ENCODE measurements at places on chromosomes 3 and 15.

- no peak for DNase-seq
Measured at GRCh38 chr3:43870844-43871626, 180.3 kb downstream of the ABHD5 start.

DNA sequence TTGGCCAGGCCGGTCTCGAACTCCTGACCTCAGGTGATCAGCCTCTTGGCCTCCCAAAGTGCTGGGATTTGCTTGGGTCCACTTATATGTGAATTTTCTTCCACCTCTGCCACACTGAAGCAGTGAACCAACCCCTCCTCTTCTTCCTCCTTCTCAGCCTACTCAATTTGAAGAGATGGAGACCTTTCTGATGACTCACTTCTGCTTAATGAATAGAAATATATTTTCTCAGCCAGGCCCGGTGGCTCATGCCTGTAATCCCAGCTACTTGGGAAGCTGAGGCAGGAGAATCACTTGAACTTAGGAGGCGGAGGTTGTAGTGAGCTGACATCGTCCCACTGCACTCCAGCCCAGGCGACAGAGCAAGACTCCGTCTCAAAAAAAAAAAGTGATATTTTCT, 46.8 kb upstream of the GATM start:
- no peak for DNase-seq

- DNase-seq, result no peak
Measured at GRCh38 chr3:81465510-81466200, 295.8 kb downstream of the GBE1 start.

GRCh38 chr15:52493968-52494367, 34.7 kb downstream of the MYO5A start:
- no peak for DNase-seq

DNA sequence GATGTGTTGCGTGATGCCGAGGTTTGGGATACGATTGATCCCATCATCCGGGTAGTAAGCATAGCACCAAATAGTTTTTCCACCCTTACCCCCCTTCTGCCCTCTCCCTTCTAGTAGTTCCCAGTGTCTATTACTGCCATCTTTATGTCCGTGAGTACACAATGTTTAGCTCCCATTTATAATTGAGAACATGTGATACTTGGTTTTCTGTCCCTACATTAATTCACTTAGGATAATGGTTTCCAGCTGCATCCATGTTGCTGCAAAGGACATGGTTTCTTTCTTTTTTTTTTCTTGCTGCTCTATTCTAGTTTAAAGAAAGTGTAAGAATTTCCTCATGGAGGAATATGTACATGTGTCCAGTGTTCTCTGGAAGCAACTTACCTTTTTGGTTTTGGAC, 51.8 kb downstream of the NSUN3 start:
- DNase-seq, result no peak

- DNase-seq, result no peak
Measured at GRCh38 chr3:37770938-37771918, 90.5 kb upstream of the CTDSPL start.

GRCh38 chr3:132071043-132071442, 36.2 kb upstream of the CPNE4 start:
- DNase-seq, result no peak

- DNase-seq, result no peak
Measured at GRCh38 chr15:39114690-39115378, 466.0 kb upstream of the THBS1 start.

DNA sequence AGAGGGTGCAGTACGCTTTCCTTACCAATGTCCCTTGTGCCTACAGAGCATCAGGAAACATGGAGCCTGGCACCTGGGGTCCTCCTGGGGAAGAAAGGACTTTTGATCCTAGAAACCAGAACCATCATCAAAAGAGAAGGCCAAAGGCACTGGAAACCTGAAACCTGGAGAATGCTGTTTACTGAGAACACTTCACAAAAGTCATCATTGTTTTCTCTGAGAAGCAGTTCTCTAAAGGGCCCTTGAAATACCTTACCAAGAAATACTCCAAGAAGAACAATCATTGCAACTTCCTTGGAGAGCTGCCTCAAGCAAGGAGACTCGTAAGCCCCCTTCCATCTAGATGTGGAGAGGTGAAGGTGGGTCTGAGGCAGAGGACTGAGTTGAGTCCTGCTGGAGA, 66.0 kb downstream of the TLE3 start:
- no peak for DNase-seq

- DNase-seq, result no peak
Measured at GRCh38 chr15:77195586-77195985, 124.7 kb upstream of the TSPAN3 start.

DNA sequence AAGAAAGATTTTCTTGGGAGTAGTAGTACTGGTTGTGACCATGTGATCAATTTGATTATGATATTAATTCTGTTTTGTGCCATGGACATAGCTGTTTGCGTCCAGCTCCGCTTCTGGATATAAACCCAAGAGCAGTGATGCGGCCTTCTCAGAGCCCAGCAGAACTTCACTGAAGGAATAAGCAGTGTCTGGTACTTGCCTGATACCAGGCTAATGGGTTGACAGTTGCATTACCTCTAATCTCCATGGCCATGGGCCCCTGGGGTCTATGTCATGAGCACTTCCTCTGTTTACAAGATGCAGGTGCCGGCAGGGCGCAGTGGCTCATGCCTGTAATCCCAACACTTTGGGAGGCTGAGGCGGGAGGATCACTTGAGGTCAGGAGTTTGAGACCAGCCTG, 36.3 kb upstream of the RAB6B start:
- no peak for DNase-seq

DNA sequence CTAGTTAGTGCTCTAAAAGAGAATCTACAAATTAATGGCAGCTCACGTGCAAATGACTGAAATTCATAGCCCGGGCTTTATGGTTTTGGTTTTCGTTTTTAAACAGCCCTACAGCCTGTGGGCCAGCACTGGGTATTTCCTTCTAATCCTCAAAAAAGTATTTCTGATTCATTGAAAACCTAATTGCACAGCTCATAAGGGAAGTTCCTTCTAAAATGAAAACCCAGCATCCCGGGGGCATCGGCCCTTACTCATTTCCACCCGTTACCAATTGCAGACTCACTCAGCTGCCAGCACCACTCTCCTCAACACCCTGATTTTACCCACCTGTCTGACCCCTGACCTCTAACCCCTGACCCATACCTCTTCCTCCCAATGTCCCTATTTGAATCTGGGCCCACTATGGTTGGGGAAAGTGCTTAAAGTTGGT, 59.5 kb upstream of the ZNF148 start:
- DNase-seq, result no peak

GRCh38 chr3:125512135-125512920, 7.7 kb downstream of the SNX4 start:
- DNase-seq, result no peak

DNA sequence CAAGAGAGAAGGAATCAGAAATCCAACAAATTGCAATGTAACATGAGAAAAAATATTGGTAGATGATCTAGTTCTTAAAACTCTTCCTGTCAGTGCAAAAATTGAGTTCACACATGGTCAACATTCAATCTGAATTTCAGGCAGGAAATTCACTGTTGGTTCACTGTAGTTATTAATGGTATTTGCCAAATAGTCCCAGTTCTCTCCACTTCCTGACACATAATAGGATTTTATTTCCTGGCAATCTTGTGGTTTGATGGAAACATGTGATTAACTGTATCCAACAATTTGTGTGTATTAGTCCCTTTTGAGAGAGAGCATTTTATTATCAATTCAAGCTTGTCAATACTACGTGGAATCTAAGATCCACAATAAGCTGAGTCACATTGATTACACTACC, 1103.1 kb downstream of the ROBO2 start:
- no peak for DNase-seq

- DNase-seq, result no peak
Measured at GRCh38 chr3:181727341-181728032, 15.8 kb downstream of the SOX2 start.

GRCh38 chr3:36317915-36318314, 62.4 kb upstream of the STAC start:
- no peak for DNase-seq

DNA sequence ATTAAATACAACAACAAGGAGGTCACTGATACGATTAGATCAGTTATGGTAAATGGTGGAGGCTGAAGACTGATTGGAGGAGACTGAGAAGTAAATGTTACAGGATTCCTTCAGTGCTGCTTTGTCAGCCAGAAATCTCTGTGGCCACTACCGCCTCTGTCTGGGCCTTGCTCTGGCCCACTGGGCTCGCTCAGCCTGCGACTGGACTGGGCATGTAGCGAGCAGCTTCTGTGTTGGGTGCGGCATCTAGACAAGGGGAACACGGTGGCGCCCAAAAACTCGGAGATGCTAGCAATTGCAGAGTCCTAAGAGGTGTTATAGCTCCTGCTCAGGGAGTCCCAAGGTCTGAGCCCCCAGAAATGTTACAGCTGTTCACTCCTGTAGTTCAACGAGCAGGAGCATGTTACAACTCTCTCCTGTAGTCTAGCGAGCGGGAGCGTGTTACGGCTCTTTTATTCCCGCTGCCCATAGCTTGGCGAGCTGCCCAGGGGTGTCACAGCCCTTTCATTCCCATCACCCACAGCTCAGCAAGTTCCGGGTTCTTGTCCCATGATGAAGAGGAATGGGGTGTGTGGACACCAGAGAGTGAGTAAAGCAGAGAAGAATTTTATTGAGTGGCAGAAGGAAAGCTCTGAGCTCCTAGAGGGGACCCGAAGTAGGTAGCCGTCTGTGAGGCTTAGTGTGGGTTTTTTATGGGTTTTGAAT, 24.7 kb downstream of the SLC15A2 start:
- no peak for DNase-seq

- DNase-seq, result no peak
Measured at GRCh38 chr15:34793901-34794300, 1.4 kb downstream of the ACTC1 start.

DNA sequence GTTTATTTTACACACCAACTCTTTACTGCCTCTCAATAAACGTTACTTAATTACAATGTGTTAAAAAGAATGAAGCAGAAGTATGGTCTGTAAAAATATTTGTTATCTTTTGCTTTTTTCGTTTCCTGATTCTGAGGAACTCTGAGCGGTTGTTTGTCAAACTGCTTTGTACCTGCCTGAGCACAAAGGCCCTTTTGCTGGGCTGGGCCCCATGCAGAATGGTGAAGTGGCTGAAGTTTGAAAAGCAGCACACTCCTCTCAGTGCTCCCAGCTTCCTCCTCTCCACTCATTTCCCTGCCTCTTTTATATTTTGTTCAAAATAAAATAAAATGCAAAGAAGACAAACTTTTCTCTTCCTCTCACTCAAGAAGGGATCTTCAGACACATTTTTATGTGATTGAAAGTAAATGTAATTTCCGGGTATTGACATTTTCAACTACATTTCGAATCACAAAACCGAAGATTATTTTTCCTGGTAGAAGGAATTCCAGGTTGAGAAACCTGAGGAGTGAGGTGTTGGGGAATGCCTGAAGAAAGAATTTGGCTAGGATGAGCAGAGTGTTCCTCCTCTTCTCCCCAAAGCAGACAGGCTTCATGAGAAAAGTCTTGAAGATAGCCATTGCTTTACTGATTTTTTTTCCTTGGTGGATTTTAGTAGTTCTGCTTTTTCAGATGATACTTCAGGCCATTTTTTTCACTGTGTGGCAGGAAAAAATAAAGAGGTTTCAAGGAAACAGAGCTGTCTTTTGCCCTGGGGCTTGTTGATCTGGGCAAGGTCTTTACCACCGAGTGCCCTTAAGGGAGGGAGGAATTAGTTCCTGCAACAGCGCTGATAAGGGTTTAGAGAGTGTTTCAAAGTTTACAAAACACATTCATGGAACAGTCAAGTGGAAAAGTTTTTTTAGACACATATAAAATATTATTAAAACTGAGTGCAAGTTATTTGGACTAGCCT, 229.8 kb downstream of the NFKBIZ start:
- DNase-seq, result no peak

DNA sequence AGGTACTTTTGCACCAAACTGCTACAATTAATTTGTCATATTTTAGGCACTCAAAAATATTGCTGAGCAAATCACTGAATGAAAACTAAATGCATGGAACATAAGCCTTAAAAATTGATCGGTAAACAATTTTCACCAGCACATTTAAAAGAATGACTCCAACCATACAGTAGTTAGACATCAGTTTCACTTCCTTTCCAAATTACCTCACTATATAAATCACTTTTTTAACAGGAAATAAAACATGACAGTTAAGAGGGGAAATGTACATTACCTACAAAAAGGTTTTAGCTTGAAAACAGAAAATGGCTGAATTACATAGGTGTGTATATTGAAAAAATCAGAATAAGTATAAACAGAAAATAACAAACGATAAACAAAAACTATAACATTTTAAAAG, 108.4 kb downstream of the SERPINI1 start:
- no peak for DNase-seq

DNA sequence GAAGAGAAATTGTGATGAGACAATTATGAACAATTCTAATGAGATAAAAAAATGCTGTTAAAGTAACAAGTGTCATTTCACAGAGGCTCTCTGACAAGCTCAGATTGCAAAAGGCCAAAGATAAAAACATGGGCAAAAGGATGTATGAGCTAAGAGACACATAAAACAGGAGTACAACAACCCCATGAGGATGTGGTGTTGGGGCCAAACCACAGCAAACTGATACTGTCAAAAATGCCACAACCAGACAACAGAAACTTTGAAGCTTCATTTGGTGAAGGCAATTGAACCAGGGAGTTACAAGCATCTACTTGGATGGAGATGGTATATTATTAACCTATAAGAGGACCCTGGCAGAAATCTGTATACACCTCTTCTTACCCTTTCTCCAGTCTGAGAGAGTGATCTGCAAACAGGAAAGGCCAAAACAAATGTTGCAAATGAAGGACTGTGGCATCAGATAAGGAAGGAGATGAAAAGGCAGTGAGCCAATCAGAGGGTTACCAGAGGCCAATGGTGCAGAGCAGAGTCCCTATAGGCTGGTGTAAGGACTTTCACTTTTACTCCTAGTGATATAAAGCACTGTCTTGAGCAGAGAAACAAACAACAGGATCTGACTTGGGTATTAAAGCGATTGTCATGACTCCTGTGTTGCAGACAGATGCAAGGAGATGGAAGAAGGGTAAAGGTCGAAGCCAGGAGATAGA, 659.0 kb downstream of the NTRK3 start:
- no peak for DNase-seq

GRCh38 chr15:37054336-37054735, 46.0 kb downstream of the MEIS2 start:
- no peak for DNase-seq

DNA sequence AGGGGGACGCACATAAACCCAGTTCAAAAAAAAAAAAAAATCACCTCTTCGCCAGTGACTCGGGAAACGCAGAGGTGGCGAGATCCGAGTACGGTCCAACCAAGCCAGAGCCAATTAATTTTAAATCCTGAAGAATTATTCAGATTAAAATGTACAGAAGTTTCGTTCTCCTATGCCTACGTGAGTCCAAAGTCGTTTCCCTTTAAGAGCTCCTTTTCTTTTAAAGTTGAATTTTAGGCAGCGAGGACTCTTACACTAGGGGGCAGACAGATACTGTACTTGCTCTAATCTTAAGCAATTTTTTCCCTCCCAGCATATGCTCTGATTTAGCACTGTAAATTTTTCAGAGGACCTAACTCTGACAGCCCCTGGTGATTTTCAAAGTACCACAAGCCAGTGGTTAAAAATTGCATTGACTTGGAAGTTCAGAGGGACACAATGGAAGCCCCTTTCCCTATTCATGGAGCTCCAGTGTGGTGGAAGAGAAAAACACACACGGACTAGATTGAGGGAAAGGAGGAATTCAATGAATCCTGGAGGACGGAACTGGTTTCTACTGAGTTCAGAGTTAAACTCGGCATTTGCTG, 3.3 kb upstream of the NR2F2 start:
- no peak for DNase-seq

- no peak for DNase-seq
Measured at GRCh38 chr3:159632128-159632527, 356.5 kb upstream of the IL12A start.

Measured in activated T-cell treated with anti-CD3 and anti-CD28 coated beads for 48 hours (primary cell).